ENCODE measurements at places on chromosomes 12 and 14. TPM values are rescaled to one million over a fixed set of nuclear protein-coding genes. Genes with fewer than 3 reads are reported as not detected.

Gene PDZRN4
- 48.7 TPM for total RNA-seq

- no peak for DNase-seq
Measured at GRCh38 chr14:105144666-105145380, 23.8 kb downstream of the JAG2 start.

GRCh38 chr12:78376257-78376656 lies 488.3 kb upstream of the SYT1 start:
- no peak for DNase-seq

Gene HDAC7
- 5.9 TPM for total RNA-seq

- DNase-seq: no peak
Measured at GRCh38 chr12:16658699-16659098, 52.7 kb upstream of the LMO3 start.

Gene PLXNC1
- total RNA-seq: 39.5 TPM

Data from occipital lobe (tissue), 3 donors.